ENCODE measurements at places on chromosomes 11 and 22.
A peak's percentile ranks its signal among the peaks of the same experiment; 100 is the strongest.

DNA sequence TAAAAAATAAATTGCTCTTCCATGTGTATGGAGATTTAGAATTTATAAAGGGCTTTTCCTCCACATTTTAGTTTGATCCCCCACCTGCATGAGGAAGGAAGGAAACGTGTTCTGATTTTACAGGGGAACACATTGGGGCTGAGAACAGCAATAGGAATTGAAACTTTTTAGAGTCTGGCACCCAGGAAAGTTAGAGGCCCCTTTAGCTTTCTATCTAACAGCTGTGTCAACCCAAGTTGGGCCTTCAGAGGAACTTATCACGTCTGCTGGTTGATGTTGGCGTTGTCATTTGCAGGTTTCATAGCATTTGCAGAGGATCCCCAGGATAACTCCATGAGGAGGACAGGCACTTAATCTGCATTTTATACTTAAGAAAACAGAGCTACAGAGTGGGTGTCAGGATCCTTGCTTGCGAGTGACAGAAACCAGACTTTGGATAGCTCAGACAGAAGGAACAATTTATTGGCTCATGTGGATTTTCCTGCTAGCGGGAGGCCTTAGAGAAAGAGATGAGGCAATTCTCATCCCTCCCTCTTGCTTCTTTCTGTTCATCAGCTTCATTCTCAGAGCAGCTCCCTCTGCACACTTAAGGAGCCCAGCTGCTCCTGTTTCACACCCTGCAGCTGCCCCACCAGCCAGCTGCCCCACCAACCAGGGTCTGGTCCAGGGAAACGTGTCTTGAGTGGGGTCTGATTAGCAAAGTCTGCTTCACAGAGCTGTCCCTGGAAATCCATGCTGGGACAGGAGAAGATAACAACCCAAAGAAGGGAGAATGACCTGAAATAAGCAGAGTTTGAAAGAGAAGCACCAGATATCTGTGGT, 92.5 kb upstream of the OR4B1 start:
- DNase-seq, result no peak

GRCh38 chr11:75031224-75031753, 42.6 kb downstream of the NEU3 start:
- no peak for DNase-seq

GRCh38 chr22:39967996-39968972, 8.1 kb downstream of the TMA7B start:
- peak; percentile 37 for DNase-seq

GRCh38 chr11:123653827-123654565, 428 bp downstream of the SCN3B start:
- peak; percentile 62 for DNase-seq

DNA sequence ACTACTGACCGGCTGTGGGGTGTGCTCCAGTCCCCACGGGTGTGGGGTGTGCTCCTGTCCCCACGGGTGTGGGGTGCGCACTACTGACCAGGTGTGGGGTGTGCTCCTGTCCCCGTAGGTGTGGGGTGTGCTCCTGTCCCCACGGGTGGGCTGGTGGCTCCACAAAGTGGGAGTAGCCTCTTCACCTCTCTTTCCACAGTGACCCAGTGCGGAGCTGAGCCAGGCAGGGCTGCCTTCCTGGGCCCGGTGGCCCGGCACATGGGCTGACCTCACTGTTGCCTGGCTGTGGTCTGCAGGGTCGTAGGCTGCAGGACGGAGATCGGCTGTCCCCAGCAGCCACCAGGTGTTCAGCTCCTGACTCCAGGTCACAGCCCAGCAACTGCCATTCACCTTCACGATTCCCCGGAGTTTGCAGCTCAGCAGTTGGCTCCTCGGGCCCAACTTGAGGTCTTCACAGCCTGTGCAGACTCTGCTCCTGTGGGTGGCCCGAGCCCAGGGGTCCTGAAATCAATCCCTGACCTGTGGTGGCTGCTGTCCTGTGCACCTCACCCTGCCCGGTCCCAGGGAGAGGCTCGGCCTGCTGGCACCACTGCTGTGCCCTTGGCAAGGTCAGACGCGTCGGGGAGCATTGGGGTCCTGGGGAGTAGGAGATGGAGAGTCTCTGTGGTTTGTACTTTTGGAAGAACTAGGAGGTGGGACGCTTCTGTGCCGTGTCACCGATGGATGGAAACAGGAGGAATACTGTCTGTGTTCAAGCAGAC, 414.3 kb downstream of the TBC1D22A start:
- no peak for DNase-seq

DNA sequence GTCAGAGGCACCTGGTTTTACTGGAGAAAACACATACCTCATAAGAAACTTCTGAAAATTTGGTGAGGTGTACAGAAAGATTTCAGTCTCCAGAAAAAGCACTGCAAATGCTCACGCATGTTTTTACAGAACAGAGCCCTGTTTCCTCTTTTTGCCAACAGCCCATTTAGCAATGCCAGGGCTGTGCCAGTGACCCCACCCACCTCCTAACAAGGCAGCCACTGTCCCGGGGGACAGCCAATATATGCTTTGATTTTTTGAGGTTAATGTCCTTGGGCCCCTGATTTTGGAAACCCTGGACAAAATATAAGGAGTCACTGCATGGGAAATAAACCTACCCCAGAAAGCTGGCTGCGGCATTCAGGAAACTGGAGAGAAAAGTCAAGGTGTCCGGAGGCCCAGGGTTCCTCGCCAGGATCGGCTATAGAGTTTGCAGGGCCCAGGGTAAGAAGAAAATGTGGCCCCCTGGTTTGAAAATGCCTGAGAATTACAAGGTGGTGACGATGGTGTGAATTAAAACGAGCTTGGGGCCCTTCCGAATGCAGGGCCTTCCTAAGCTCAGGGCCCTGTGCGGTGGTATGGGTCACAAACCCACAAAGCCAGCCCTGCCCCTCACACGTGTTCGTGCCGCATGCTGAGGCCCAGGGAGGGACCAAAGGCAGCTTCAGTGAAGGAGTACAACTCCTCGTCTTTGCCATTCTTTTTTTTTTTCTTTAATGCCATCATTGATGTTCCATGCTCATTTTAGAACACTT, 71.1 kb upstream of the WNT7B start:
- DNase-seq, result no peak

- DNase-seq, result no peak
These were observed 215.9 kb upstream of the CCDC90B start for GRCh38 chr11:83502041-83502440.

DNA sequence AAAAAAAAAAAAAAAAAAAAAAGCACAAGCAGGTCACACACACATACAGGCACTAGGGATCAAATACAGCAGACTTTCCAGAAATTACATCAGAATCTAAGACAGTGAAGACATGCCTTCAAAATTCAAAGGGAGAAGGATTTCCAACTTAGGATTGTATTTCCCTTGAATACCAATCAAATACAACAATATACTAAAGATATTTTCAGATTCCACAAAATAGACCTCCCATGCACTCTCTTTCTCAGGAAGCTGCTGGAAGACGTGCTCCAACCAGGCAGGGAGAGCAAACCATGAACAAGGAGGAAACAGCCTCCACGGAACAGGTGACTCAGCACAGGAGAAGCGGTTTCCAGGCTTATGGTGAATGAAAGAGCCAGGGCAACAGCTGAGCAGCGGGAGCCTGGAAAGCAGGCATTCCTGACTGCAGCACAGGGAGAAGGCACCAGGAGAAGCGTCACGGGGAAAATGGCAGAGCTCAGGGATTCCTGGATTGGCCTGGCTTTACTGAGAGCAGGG, 32.0 kb downstream of the TMEM184B start:
- no peak for DNase-seq

- DNase-seq, result no peak
These were observed 1106.8 kb upstream of the RAG2 start for GRCh38 chr11:37704791-37705190.

GRCh38 chr22:20514658-20515406, 7.4 kb downstream of the MED15 start:
- DNase-seq, result no peak

DNA sequence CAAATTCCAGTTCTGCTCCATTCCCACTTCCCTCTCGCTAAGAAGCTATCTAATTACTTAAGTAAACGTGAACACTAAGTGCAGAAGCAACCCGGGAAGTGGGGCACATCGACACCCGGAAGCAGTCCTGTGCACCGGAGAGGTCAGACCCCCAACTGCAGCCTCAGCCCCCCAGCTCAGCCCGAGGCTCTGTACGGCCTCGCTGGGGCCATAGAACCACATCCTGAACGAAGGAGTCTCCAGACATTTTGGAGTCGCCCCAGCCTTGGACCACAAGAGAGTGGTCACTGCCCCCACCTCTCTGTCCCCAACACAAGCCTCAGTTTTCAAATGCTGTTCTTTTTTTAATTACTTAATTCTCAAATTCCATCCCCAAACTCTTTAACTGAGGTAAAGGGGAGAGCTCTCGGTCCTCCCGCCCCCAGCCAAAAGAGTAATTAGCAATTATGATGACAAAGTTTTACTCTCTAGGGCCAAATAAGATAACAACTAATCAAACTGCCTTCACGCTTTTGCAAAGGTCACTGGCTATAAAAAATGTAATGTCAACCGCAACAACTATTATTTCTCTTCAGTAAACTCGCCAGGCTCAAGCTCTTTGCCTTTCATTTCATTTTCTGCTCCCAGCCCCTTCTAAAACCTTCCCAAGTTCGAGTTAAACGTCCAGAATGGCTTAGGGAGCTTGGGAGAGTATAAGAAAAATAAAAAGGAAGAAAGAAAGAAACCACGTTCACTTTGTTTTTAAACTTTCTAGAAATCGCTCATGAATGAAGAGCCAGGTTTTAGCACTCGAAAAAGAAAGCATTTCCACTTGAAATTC, 2.2 kb downstream of the PAX6 start:
- DNase-seq, result no peak

DNA sequence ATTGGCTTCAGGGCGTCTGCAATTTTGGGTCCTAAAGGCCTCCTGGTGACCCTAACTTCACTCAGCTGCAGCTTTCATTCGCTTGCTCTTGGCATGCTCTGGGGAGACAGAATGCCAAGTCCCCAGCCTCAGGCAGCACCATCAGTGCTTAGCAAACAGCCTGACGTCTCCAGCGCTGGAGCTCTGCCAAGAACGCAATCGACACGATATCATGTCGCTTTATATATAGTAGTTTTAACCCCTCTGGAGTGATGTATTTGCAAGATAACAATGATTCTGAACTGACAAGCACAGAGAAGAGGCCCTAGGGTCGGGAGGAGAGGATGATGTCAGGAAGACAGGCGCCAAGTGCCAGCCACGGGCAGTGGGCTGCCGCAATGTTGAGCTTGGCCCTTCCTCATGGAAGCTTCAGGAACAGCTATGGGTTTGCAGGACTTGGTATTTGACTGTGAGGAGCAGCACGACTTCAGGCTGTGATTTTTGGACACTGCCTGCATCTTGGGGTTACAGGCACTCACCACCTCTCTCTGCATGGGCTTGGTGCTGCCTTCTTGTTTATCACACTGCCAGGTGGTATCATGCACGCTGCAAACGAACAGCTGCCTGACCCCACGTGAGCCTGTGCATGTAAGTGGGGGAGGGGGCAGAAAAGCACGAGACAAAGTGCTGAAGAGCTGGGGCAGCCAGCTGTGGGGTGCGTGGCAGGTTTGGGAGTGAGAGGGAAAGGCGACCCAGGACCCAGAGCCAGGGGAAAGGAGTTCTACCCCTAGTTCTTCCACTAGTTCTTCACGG, 26.1 kb downstream of the B3GAT1 start:
- no peak for DNase-seq

- DNase-seq, result no peak
These were observed 14.3 kb downstream of the TCIRG1 start for GRCh38 chr11:68053117-68053516.

DNA sequence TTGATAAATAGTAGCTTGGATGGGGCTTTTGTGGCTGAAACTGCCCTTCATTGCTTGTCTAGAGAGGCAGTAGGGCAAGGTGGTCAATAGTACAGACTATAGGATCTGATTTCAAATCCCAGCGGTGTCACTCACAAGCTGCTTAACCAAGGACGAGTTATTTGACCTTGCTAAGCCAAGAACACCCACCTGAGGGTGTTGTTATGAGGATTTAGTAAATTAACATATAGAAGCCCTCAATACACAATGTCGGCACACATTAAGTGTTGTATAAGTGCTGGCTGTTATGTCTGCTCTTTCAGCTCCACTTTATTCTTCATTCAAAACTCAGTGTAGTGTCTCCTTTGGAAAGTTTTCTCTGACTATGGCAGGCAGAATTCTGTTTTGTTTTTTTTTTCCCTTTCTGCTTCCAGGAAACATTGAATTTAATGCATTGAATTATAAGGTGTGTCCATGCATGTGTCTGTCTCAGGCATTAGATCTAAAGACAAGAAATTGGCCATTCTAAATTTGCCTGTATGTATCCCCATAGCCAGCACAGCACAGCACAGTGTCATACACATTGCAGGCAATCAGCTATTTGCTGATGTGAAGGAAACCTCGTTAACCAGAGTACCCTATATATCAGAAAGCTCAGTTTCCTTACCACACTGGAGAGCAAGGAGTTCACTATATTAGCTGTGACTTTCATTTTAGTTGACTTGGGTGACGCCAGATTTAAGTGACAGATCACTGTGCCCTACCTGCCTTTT, 212.1 kb downstream of the NELL1 start:
- no peak for DNase-seq

DNA sequence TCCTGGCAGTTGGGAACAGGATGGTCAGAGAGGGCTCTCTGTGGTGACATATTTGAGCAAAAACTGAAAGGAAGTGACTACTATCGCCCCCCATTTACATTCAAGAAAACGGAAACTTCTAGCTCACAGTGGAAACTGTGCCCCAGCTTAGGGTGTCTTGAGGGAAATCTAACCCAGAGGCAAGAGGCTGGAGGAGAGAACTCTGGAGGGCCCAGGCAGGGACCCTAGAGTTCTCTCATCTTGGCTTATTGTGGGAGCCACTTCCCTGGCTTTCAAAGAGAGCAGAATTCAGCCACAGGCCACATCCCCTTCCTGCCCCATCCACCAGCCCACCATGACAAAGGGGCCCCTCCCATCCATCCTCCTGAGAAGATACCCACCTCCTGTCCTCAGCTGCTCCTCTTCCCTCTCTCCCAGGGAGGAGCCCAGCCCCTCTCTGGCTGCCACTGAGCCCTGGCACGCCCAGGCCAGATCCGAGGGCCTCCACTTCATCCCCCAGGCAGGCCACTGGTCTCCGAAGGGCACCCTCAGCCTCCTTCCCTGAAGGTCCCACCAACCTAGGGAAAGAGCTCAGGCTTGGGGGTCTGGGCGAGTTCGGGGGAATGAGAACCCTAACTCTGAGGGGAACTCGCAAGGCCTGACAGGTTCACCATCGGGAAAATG, 1.6 kb upstream of the TMPRSS13 start:
- DNase-seq, result no peak

DNA sequence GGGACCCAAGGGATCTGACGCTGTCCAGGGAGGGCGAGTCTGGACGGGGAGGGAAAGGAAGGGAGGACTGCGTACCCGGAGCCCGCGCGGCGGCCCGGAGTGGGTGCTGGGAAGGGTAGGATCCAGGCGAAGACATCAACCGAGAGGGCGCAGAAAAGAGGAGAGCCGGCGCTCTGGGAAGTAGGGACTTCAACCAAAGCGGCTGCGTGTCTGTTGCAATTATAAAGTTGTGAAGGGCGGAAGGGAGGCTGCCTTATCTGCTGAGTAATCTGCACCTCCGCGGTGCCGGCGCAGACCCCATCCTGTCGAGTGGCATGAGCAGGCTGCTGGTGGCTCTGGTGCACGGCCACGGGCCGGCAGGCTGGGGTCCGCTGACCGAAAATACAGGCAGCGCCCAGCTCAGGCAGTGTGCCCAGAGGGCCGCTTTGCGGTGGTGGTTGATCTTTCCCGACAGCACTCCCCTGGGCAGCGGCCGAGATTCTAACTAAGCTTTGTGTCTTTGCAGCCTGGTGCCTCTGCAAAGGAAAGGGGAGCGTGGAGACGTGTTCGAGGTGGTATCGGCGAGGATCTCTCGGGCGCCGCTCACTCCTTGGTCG, 978 bp downstream of the C11orf87 start:
- no peak for DNase-seq

- no peak for DNase-seq
These were observed 9.2 kb downstream of the OR5A2 start for GRCh38 chr11:59417023-59417422.

- no peak for DNase-seq
These were observed 575.9 kb upstream of the ANO3 start for GRCh38 chr11:25755918-25756584.
